A549 treated with GW870086 at 1 μM for 4 hours (cell line): ENCODE measurements at places on chromosomes 2 and 18. TPM values are rescaled to one million over a fixed set of nuclear protein-coding genes. Genes with fewer than 3 reads are reported as not detected.

SCTR gene
- not detected in 5 replicates for total RNA-seq

SLC4A1AP gene
- 27.5 to 33.2 TPM (median 31.0 TPM) in 5 replicates for total RNA-seq

PTGR3 gene
- total RNA-seq = 14.3 to 18.0 TPM (median 17.8 TPM) in 5 replicates

CNDP1 gene
- not detected in 5 replicates for total RNA-seq

FSHR gene
- total RNA-seq = not detected in 5 replicates
